Activated CD4-positive, alpha-beta memory T cell treated with anti-CD3 and anti-CD28 coated beads for 36 hours (primary cell): ENCODE measurements at places on chromosomes 4 and X. TPM values are rescaled to one million over a fixed set of nuclear protein-coding genes. Genes with fewer than 3 reads are reported as not detected.

DNA sequence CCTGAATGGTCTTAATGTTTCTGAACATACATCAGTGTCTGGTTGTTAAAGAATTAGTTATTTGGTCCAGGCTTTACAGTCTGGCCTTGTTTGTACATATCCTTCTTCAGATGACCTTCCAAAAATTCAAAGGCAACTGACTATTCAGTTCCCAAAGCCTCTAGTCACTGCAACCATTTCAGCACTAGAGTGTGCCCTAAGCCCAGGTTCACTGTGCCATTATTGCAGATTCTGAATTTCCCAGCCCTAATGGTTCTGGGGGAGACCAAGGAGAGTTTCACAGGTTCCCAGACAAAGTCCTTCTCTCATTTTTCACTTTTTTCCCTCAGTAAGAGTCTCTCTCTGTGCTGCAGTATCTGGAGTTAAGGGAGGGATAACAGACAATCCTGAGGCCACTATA lies 235.8 kb downstream of the TRAM1L1 start:
- no peak for DNase-seq

- DNase-seq, result no peak
Measured at GRCh38 chr4:147123146-147123545, 177.5 kb upstream of the TTC29 start.

DNA sequence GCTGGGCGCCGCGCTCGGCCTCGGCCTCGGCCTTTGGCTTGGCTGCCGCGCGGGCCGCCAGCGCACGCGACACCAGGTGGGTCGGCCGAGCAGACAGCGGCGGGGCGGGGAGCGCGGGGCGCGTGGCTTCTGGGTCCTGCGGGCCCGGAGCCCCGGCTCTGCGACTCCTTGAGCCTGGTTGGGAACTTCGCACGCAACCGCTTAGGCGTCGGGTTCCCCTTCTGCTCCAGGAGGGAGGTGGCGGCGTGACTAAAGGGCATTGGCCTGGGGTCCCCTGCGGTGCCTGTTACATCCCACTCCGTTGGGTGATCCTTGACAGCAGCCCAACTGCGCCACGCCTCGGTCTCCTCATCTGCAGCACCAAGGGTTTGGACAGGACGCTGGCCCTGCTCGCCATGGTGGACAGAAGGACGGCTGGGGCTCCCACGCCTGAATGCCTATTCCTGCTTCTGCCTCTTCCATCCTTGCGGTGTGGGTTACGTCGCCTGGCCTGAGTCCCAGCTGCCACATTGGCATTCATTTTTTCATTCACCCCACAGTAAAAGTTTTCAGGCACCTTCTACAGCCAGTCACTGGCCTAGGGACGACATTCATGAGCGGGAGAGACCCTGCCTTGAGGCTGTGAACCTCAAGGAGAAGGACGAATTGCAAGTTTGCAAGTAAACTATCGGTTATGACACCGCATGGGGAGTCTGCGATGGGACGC lies 631 bp downstream of the EVC start:
- DNase-seq, result no peak

- DNase-seq, result no peak
Measured at GRCh38 chr4:134885436-134885835, 683.8 kb upstream of the PABPC4L start.

DNA sequence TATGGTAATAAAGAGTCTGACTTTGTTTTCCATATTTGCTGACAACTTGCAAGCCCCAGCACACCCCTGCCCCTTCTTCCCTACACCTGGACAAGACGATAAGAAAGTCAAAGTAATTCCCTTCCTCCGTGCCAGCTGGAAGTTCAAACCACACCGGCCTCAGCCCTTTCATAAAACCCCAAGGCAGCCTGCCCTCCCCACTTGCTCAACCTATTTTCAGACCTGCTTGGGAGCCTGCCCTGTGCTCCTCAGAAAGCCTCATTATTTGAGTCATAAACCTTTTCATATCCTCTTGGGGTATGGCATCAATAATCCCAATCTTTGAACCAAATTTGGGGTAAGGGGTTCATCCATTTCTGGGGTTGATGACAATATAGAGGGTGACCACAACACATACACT lies 29.5 kb downstream of the NIPAL1 start:
- no peak for DNase-seq

GRCh38 chrX:25175743-25176142 lies 160.0 kb upstream of the ARX start:
- DNase-seq, result no peak

GRCh38 chr4:78149751-78150542 lies 92.8 kb downstream of the FRAS1 start:
- no peak for DNase-seq

GRCh38 chr4:40058854-40059253 lies 2.2 kb downstream of the N4BP2 start:
- DNase-seq, result no peak

GRCh38 chr4:151942971-151943370 lies 182.2 kb upstream of the GATB start:
- DNase-seq, result no peak

GRCh38 chrX:119228512-119229252 lies 7.4 kb upstream of the PGRMC1 start:
- no peak for DNase-seq

- DNase-seq, result peak; percentile 71
Measured at GRCh38 chr4:80173401-80173800, 23.9 kb upstream of the PRDM8 start.

- DNase-seq, result peak; percentile 68
Measured at GRCh38 chrX:9829308-9830267, 43.4 kb downstream of the SHROOM2 start.

DNA sequence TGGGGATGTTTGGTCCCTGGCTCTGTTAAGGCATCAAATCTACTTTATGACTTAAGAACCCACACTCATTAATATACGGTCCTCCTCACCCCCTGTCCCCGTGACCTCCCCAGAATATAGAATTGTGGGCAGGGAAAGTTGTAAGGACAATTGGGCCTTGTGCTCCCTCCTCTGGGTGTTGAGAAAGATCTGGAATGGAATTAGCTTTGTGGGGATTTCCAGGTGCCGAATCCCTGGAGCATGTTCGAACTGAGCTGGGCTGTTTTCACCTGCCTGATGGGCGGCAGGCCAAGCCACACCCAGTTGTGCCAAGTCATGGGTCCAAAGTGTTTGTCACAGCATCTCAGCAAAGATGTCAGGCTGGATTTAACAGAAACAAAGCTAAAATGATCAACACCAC lies 349.3 kb upstream of the KLF3 start:
- DNase-seq, result no peak

GRCh38 chrX:113828470-113828869 lies 755.4 kb upstream of the HTR2C start:
- no peak for DNase-seq

GRCh38 chr4:127049526-127049925 lies 583.2 kb upstream of the INTU start:
- DNase-seq, result no peak

- DNase-seq, result no peak
Measured at GRCh38 chr4:26482508-26483462, 7.5 kb downstream of the CCKAR start.

- DNase-seq, result peak; percentile 55
Measured at GRCh38 chr4:83212041-83212851, 72.4 kb downstream of the COQ2 start.

DNA sequence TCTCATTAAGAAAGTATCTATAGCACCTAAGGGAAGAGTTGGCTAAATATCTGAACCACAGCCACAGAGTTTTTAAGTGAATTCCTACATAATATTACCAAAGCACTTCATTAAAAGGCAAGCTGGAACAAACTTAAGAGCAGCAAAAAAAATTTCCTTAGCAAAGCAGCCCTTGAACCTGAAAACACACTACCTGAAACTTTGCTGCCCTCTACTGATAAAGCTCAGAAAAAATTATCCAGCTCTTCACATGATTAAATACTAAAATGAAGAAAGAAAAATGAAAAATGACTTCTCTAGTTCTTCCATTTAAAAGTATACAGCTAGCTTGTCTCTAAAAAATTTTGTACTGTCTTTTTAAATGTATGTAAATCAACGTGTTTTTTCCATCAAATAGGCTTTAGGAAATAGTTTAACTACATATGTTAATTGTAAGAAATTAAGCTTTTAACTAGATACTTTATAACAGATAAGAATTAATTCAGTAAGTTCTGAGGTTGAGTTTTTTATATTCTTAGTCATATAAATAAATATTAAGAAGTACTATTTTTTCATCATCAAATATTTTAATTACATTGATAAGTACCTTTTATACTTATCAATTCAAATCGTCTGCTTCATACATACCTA lies 156.1 kb downstream of the STPG2 start:
- DNase-seq, result no peak

DNA sequence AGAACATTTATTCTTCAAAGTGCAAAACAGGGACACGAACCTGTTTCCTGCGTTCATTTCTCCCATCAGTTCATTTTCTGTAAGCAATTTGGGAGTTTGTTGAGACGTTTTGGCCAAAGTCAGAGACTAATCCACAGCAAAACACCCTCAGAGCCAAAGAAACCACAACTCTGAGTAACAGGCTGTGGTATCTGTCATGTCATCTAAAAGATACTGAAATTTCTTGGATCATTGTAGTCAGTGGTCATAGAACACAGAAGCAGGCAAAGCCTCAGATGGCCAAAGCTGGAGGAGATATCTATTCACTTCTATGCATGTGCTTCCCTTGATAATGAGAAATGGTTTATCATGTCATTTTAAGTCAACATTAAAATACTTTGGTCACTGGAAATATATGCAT lies 485.6 kb upstream of the GALNT7 start:
- DNase-seq, result no peak

GRCh38 chrX:40683245-40683644 lies 35.9 kb upstream of the CXorf38 start:
- no peak for DNase-seq

GRCh38 chr4:80071604-80072227 lies 1.3 kb downstream of the ANTXR2 start:
- no peak for DNase-seq

DNA sequence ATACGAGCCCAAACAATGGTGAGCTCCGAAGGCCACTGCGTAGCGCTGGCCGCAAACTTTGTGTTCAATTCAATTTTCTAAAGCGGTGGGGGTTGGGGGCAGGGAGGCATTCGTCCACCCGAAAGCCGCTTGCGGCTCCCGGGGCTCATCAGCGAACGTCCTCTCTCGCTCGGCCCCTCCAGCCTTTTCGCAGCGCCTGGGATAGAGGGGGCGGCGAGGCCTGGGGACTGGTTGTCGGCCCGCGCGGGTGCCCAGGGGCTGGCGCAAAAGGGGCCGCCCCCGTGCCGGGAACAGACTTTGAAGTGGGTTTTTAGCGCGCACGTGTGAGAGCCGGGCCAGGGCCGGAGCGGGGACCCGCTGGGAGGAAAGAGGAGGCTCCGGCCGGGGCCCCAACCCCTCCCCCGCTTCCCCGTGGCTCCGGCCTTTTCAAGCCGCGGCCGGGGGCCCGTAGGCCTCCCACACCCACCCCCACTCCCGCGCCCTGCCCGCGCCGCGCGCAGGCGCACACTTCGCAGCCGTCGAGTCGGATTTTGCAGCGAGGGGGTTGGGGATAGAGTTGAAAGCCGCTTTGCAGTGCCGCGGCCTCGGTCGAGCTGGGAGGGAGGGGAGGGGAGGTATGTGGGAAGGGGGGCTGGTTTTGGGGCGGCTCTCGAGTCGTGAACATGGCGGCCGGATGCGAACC lies 8.3 kb downstream of the ZIC3 start:
- no peak for DNase-seq

DNA sequence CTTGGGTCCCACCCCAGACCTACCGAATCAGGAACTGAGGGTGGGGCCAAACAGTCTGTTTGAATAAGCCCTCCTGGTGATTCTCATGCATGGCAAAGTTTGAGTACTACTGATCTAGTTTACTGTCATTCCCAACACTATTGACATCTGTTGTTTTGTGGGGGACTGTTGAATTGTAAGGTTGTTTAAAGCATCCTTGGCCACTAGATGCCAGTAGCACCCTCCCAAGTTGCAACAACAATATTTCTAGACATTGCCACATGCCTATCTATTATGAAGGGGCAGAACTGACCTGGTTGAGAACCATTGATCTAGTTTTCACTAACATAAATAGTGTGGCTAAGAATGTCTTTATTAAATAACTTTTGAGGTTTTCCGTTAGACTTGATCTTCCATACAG lies 15.1 kb downstream of the TAF9B start:
- DNase-seq, result no peak

GRCh38 chr4:53161051-53161786 lies 204.6 kb downstream of the SCFD2 start:
- DNase-seq, result no peak

DNA sequence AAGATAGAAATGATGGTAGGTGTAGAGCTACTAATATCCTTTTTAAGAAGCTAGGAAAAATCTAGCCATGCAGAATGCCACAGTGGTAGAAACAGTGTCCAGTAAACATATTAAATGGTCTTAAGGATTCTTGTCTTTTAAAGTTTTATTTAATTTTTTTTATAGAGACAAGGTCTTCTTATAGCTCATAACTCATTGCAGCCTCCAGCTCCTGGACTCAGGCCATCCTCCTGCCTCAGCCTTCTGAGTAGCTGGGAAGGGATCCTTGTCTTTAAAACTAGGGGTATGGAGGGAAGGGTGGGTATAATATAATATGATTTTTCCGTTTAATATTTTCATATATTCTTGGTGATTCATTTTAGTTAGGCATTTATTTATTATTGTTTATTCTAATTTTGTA lies 3.8 kb downstream of the TMEM165 start:
- DNase-seq, result no peak

DNA sequence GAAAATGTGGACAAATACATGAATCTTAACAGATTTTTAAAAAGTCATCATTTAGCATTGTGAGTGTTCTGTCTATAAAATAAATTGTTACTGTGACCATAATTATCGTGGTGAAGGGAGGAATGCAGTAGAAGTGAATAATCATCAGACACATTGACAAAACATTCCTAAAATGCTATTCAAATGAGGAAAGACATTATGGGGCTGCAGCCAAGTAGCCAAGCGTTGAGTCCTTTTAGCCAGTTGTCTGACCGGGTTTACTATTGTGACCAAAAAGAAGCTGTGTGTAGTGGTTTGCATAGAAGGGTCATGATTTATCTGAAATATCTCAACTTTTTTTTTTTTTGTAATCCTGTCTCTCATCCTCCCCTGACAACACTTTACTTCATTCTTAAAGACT lies 19.5 kb downstream of the WWC2 start:
- no peak for DNase-seq

DNA sequence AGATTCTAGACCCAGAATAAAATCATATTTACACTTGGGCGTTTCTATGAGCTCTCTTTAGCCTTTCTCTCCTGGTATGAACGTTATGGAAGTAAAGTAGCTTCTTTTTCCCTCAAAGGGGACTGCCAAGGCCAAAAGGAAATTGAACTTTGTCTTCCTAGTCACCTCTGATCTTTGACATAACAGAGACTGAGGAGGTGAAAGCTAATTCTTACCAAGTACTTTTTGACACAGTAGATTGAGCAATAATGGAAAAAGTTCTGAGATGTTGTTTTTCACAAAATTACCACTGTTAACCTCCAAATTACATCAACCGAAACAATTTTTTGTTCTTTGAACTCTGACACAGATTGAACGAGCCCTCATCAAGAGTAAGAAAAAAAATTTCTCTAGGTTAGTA lies 318.4 kb downstream of the TEX13A start:
- DNase-seq, result no peak

GRCh38 chrX:10166731-10167151 lies 10.0 kb downstream of the CLCN4 start:
- DNase-seq, result peak; percentile 51

PPEF2 gene
- total RNA-seq, result 0.40 TPM

ATP1B4 gene
- total RNA-seq, result not detected

ZNF275 gene
- 11.3 TPM for total RNA-seq

ADGRA3 gene
- total RNA-seq, result 1.5 TPM

GAGE12F gene
- not detected for total RNA-seq

TFDP3 gene
- not detected for total RNA-seq
